Gastrocnemius medialis (tissue), 4 donors: ENCODE measurements at places on chromosomes 3 and 15. TPM values are rescaled to one million over a fixed set of nuclear protein-coding genes. Genes with fewer than 3 reads are reported as not detected.

GRCh38 chr3:79380581-79380980 lies 387.2 kb downstream of the ROBO1 start:
- no peak for DNase-seq

- DNase-seq = no peak
These were observed 21.3 kb upstream of the SCAANT1 start for GRCh38 chr3:63933459-63933858.

DNA sequence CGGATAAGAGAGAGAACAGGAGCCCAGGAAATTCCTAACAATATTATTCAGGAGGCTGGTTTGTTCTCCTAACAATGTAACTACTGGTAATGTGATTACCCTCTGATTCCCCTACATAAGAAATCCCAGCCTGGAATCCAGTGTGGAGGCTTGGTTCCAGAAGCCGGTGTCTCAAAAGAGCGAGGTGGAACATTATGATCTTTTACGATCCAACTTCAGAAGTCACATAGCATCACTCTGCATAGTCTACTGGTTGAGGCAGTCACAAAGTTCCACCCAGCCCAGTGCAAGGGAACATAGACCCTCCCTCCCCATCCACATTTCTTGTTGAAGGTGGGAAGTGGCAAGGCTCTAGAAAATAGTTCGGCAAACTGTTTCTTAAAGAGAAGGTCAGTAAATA lies 81.6 kb upstream of the GALNT15 start:
- DNase-seq = no peak

DNA sequence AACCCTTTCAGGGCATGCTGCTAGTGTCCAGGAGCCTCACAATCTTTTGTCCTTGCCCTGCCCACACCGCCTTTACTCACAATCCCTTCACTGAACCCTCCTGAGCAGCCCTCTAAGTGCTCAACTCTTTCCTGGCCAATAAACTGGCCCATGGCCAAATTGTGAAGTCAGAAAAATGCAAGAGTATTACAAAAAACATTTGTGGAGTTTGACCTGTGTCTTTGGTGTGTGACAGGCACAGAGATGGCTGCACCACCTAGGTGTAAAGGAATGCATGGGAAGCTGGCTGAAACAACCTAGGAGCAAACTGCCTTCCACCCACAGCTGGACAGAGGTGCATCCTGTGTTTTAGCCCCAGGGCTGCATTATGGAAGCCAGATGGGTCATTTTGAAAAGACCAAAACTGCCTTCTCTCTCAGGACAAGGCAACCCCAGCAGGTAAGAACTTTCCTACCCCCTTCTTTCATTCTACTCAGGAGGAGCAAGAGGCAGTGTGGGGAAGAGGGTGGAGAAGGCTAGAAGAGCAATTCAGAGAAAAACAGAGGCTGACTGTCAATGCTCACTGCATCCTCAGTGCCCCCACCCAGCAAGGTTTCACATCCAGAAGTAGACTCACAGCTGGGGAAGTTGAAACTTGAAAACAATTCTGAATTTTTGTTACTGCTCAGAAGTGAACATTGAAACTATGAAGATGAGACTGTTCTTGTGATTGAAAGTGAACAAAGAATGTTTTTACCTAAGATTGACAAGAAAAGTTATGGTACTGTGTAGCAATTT lies 78.6 kb downstream of the TRIM42 start:
- no peak for DNase-seq

Gene BFSP2
- total RNA-seq = not detected

- no peak for DNase-seq
These were observed 26.1 kb downstream of the STARD5 start for GRCh38 chr15:81297603-81298575.

DNA sequence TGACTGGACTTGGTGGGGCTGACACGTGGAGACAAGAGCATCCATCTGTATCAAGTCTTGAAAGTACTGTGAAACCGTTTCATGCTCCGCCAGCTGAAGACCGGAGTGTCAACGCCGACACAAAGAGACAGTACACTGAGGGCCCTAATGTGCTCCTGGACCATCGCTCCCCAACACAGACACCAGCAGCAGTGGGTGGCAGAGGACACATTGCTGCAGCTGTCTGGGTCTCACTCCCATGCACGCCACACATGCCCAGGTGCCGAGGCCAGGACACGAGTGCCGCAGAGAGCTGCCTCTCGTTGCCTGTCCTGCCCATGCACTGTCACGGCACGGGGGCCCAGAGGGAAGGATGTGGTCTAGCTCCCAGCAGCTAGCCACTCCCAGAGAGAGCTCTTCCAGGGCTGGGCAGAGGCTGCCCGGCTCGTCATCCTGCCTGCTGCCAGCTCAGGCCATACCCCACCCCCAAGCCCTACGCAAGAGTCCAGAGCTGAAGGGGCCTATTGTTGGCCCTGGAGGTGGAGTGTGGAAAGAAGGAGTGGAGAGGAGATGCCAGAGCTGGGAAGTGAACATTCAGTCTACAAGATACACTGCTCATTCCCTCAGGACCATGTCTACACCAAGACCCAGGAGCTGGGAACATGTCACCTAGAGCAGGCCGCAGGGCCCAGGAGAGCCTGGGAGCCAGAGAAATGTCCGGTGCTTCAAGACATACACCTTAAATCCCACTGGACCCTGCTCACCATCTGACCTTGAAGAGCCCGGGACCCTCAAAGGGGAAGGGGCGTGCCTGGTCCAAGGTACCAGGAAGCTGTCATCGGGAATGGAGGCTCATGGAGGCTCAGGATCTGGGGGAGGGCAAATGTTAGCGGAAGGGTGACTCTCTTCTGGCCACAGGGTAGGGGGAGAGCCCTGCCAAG lies 7.7 kb downstream of the TNK2 start:
- DNase-seq = no peak

DNA sequence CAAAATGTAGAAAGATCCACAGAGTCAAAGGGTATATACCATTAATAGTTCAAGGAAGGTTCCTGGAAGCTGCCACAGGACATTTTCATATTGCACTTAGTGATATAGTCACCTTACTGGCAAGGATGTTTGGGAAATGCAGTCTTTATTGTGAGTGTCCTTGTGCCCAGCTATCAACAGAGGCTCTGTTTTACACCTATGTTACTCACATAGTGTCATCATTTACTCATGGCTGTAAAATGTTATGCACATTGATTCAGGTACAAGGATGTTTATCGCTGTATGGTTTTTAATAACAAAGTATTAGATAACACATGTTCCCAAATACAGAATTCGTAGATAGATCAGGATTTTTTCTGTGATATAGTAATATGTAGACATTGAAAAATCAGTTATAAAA lies 50.9 kb downstream of the ZPLD1 start:
- no peak for DNase-seq

DNA sequence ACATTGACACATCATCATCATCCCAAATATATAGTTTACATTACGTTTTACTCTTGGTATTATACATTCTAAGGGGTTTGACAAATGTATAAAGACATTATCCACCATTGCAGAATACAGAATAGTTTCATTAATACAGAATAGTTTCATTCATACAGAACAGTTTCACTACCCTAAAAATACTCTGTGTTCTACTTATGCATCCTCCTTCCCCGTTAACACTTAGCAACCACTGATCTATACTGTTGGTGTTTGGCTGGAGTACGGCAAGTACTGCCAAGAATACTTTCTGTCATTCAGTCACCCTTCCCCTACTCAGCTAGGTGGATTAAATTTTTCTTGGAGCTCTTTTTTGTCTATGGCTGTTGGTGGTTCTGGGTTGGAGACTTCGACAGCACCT lies 33.4 kb downstream of the LEKR1 start:
- no peak for DNase-seq

DNA sequence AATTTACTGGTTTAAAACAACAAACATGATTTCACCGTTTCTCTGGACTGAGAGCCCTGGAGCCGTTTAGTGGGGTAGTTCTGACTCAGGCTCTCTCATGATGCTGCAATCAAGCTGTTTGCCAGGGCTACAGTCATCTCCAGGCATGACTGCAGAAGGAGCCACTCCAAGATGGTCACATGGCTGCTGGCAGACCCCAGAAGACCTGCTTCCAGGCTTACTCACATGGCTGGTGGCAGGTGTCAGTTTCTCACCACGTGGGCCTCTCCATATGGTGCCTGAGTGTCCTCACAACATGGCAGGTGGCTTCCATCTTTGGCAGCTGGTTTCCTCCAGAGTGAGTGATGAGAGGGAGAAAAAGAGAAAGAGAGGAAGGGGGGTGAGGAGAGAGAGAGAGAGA lies 378.3 kb upstream of the RGMA start:
- DNase-seq = peak; percentile 98

GRCh38 chr3:73633916-73634344 lies 9.2 kb upstream of the PDZRN3 start:
- DNase-seq = no peak

Gene PSTPIP1
- total RNA-seq = 3.1 TPM

Gene SIDT1
- 0.13 TPM for total RNA-seq

DNA sequence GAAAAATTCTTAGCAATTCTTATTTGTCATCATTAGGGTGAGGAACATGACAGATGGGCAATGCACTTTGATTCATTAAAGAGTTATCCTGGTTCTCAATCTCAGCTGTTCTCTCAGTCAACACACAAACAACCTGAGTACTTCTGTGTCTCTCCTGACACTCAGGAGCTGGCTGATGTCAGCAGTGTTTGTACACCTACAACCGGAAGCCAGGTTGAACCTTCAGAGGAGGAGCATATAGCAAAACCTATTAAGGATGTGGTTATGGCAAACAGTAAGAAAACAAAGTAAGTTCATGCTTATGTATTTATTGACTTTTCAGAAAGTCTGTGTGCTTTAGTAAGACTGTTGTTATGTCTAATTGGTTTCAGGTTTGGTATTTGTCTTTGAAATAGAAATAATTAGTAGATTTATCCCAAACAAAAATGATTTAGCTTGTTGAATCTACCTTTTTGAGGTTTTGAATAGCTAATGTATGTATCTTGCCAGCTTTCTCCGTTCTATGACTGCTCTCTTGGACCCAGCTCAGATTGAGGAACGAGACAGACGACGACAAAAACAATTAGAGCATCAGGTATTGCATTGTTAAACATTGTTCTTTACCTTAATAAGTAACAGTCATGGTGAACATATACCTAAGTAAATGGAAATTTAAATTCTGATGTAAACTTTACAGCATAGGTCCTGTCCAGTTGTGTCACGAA lies 36.6 kb downstream of the CCDC66 start:
- no peak for DNase-seq

DNA sequence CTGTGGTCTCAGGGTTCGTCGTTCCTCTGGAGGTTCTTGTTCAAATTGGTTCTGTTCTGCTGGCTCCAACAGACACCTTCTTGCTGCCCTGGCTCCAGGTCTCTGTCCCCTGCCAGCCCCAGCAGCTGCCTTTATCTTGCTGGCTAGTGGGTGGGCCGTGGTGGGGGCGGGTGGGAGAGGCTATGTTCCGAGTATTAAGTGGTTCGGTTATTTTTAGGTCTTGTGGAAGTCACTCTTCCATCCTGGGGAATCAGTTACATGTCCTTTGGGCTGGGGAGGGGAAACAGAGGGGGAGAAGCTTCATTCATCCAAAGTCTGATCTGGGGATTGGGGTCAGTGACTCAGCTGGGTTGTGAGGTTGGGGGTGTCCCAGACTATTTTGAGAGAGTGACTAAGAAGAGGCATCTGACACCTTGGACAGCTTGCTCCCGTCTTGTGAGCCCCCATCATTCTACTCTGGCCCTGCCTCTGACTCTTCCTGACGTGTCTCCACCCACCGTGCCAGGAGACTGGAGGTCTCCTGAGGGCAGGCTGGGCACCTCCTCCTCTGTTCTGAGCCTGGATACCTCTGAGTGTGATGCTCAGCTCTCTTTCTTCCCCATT lies at the start of gene XIRP1:
Gene XIRP1, minus strand, starts transcription at position 106 of the 603 bp plus-strand sequence. CDS start 3,150 bp downstream, outside the sequence.
- peak; percentile 79 for DNase-seq

DNA sequence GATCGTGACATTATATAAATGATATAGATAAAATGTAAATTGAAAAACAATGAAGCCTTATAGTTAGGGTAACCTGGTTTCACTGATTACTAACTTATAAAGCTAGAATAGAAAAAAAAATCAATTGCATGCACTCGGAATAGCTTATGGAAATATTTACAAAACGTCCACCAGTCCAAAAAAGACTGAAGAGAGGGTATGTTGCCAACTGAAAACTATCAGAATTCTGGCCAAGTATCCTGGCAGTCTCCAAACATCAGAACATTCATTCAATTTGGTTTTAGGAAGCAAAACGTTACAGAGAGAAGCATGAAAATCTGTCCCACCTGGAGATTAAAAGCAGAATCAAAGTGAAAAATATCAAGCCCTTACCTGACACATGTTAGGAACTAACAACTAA lies 892.4 kb downstream of the ROBO1 start:
- no peak for DNase-seq
